ENCODE measurements at places on chromosomes 12 and 14.
A peak's percentile ranks its signal among the peaks of the same experiment; 100 is the strongest.

GRCh38 chr12:95179011-95179410 lies 38.3 kb downstream of the FGD6 start:
- no peak for DNase-seq

- DNase-seq, result no peak
Observed at GRCh38 chr12:49044660-49045059, 15.9 kb downstream of the KMT2D start.

DNA sequence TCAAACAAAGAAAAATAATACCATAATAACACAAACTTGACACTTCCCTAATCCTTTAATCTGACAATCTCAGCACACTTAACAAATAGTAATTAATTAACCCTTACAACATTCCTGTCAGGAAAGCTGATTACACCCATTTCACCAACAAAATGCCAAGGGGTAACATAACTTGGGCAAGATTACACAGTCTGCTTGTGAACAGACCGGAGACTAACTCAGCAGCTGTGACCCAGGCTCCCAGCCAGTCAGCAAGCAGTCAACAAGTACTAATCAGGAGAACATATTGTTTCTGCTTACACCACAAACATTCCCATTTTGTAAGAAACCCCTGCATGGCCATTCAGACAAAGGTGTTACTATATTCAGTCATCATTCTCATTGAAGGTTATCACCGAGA lies 592.5 kb upstream of the FLRT2 start:
- no peak for DNase-seq

GRCh38 chr12:122004633-122005071 lies 17.0 kb upstream of the BCL7A start:
- no peak for DNase-seq

GRCh38 chr12:73798523-73798922 lies 739.1 kb upstream of the ATXN7L3B start:
- DNase-seq, result no peak

- DNase-seq, result peak; percentile 54
Observed at GRCh38 chr12:51082561-51083125, 753 bp downstream of the CSRNP2 start.

DNA sequence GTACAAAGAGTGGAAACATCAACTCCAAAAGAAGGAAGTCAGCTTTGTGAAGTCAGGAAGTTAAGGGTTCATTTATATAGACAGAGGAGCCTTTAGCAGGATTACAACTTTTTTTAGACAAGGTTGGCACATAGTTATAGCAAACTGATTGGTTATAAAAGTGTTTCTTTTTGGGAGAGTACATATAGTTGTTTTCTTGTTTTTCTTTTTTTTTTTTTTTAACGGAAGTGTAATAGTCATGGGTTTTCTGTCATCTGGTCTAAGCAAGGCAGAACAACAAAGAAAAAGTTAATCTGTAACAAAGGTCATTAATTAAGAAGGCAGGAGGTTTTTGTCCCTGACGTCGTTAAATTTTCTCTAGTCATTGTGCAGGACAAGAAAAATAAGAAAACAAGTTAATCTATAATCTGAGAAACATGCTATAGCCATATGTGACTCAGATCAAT lies 13.0 kb upstream of the MFAP5 start:
- DNase-seq, result no peak

- DNase-seq, result peak; percentile 93
Observed at GRCh38 chr12:48157018-48157888, at the start of gene ASB8. Gene ASB8 (minus strand): TSS chr12:48157515. CDS start chr12:48153496, 4,019 bp downstream.

GRCh38 chr14:58395562-58395811 lies 243 bp upstream of the TOMM20L start:
- no peak for DNase-seq

GRCh38 chr14:75837151-75837787 lies 144.5 kb downstream of the TGFB3 start:
- no peak for DNase-seq

DNA sequence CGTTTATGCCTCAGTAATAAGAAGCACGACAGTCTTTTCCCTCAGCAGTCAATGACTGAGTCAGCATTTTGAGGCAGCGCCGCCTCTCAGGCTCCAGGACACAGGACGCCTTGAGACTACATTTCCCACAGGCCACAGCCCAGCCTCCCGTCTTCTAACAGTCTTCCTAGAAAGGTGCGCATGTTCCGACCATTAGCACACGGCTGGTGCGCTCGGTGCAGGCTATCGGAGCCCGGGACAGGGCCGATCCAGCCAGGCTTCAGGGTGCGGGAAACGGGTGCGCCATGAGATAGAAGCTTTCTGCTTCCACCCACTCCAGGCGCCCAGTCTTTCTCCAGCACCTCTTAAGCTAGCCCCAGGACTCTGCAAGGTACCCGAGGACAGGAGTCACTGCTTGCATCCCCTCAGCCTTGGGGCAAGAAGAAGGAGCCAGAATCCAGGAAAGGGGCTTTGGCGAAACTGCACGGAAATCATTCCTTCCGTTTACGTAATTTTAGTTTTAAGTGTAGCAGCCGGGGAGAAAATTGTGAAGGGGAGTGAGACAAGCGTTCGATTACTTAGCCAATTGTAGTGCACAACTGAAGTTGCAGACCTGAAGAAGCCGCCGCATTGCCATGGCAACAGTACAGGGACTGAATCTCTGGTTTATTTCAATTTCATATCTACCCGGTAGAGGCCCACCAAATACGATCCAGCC lies 54.0 kb downstream of the ZNF641 start:
- peak; percentile 49 for DNase-seq

DNA sequence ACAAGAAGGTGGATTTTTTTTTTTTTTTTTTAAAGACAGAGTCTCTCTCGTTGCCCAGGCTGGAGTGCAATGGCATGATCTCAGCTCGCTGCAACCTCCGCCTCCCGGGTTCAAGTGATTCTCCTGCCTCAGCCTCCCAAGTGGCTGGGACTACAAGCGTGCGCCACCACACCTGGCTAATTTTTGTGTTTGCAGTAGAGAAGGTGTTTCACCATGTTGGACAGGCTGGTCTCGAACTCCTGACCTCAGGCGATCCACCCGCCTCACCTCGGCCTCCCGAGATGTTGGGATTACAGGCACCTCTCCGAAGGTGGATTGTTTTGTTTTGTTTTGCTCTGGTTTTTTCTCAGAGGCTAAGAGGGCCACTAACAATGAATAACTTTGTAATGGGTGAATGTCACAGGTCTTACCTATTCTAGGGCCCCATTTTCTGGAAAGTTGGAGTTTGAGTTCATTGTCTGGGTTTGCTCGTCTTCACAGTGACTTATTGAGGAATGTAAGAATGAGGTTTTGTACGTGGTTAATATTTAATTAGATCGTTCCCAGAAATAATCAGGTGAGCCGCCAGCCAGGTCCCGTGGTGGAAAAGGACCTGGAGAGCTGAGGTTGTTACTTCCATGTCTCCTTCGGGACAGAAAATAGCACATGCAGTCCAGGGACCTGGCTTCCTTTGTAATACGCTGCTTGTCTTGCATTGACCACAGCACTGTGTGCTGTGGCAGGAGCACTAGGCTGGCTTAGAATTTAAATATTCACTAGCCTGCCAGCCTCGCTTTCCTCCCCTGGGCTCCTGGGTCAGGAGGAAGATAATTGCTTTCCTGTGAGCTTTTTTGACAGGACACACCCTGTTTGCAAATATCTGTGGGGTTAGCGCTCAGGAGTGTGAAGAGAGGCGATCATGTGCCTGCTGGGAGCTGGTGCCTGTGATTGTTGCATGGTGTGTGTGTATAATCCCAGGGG lies 2.3 kb downstream of the HIP1R start:
- DNase-seq, result no peak

- DNase-seq, result no peak
Observed at GRCh38 chr14:99910337-99911309, 117.4 kb downstream of the EML1 start.

- DNase-seq, result no peak
Observed at GRCh38 chr12:78331753-78332152, 501.1 kb downstream of the NAV3 start.

DNA sequence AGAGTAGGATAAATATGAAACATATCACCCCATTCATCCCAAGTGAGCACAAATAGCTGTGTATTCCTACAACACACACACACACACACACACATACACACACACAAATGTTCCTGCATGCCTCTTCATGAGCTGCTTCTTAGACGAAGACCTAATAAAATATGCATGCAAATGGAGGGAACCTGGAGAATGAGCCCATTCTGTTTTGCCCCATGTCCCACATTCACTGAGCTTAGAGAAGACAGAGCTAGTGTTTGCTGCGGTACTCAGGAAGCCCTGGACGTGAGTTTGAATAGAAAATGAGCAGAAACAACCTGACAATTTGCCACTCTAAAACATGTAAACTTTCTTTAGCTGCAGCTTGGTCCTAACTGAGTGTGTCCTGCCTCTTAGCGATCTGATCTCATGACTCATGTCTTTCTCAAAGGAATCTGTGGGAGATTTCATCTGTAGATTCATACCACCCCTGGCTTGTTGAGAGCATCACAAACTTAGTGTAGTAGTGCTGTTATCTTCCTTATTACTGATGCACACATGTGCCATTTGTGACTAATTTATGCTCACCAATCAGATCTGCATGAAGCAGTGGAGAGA lies 86.8 kb downstream of the ITPR2 start:
- DNase-seq, result no peak

DNA sequence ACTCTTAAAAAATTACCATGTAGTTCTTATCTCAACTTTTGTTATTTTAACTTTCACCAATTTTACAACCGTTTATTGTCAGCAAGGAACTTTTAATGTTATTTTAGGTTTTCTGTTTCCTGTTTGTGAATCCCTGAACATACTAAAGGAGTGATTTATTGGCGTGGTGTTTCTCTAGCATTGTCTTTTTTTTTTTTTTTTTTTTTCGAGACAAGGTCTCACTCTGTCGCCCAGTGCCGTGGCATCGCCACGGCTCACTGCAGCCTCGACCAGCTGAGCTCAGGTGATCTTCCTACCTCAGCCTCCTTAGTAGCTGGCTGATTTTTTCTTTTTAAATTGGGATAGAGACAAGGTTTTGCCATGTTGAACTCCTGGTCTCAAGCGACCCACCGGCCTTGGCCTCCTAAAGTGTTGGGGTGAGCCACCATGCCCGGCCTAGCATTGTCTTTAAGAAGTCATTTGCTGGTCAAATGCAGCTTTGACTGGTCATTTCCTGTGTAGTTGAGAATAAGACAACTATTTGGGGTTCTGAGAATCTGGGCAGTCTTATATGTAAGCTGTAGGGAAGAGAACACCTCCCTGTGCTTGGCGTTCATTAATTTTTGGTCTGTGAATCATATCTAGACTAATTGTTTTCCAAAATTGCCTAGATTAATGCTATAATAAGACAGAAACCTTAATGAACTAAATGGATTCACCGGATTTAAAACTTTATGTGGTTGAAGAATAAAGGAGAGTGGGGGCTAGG lies 2.1 kb downstream of the WASHC4 start:
- no peak for DNase-seq

DNA sequence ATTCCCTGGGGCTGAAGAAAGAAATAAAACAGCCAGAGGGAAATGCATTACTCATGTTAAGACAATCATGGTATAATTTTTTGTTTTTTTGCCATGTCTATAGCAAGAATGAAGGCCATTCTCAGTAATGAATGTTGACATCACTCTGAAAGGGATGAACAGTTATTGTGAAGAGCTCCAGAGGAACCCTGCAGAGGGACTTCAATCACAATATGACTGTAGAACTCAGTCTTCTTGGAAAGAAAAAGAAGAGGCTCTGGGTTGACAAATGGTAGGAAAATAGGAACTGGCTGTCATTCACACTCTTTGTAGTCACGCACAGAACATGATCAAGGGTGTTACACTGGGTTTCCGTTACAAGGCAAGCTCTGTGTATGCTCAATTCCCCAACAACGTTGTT lies 73.8 kb upstream of the DACT1 start:
- no peak for DNase-seq

Data from stimulated activated effector memory CD8-positive, alpha-beta T cell treated with anti-CD3 and anti-CD28 coated beads, Interleukin-12 subunit alpha, Interleukin-12 subunit beta, amount 100 ng/mL, for 72 hours (primary cell).